ENCODE measurements at places on chromosomes 2 and 18.
A peak's percentile ranks its signal among the peaks of the same experiment; 100 is the strongest.

DNA sequence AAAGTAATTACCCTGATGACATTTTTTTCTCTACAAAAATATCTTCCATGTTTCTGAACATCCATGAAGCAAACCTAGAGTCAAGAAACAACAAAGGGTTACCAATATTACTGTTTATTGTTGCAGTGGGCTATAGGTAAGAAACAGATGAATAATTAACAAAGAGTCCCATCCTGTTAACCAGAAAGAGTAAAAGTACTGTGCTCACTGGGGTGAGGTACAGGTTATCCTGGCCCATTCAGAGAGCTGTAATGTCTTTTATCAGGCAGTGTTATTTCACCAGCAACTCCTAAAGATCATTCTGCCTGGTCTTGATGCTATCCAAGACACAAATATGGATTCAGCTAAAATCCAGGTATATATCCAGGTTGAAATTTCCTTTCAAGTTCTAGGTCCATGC is 754.9 kb downstream of the SATB2 start:
- no peak for DNase-seq

DNA sequence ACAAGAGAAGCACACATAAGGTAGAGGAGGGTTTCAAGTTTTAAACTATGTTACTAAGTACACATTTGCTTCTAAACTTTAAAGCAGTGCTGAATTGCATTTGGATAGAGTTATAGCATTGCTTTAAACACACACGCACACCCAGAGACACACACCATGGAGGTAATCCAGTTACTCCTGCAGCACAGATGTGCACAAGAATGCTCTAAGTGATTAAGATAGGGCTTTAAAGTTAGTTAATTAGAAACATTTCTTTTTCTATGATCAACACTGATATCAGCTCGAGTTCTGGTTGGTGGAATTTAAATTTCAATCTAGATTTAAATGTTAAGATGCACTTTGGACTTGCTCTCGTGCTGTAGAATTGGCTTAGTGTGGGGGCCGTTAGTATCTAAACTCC is 492.3 kb downstream of the ZEB2 start:
- DNase-seq: no peak

DNA sequence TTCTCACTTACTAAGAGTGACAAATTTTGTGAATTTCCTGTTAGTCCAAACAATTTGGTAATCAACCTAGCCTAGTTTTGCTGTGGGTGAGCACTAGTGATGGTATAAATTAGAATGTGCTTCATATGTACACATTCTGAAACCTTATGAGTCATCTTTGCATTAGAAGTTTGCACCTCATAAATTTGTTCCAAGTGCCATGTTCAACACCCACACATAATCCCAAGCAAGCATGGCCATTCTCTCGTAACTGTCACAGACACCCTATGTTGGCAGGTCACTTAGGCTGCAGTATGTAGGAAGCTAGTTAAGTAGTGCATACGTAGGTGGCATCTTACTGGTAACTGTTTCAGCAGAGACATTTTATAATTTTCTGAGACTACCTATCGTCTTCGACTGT is 46.9 kb downstream of the NAB1 start:
- DNase-seq: no peak

DNA sequence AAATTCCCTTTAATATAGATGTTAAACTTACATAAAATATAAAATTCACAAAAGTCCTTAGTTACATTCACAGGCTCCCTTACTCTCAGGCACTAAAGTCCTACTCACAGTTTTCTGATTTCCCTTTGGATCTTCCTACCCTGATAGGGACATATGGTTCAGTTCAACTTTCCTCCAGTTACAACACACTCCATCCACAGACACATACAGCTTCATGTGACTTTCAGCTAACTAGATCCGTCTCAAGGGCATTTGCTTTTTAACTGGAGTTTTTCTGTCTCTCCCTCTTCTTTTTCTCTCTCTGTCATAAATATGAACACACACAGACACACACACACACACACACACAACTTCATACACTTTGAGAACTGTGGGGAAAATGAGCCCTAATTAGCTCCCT is 419.2 kb downstream of the LRP1B start:
- no peak for DNase-seq

GRCh38 chr2:101187131-101187530 is 35.9 kb upstream of the TBC1D8 start:
- DNase-seq: no peak

DNA sequence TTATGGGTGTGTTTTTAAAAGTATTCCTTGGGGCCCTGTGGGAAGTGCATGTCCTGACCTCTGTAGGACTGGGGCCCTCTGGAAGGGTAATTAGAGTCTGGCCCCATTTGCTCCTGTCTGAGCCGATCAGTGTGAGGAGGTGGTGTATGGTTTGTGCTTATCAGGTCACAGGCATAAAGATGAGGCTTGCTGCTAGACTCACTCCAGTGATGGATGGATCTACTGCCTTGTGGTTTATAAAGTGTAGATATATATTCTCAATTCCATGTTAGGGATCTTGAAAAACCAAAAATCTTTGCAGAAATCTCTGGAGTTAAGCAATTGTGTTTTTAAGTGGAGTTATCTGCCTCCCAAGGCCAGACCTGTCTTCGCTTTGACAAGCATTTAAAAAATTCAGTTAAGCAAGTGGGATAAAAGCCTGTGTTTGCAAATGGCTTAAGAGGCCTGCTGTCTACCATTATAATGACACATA is 182.4 kb downstream of the PTPRM start:
- peak; percentile 73 for DNase-seq

- peak; percentile 23 for DNase-seq
Measured at GRCh38 chr18:49668574-49669275, 106.9 kb downstream of the LIPG start.

DNA sequence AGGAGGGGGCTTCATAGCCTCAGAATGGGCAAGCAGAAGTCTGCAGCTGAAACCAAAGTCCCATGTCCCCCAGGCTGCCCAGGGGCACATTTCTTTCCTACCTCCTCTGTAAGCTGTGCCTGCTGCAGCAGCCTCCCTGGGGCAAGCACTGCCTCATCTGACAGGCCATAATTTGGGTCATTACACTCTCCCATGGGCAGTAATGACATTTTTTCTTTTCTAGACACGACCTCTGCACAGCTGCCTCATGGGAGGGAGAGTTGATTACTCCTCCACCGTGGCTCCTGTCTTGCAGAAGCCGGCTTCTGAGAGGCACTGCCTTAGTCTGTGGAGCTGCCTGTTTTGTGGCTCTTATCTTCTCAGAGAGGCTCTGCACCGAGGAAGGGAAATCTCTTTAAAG is 268.9 kb downstream of the TDRD15 start:
- no peak for DNase-seq

DNA sequence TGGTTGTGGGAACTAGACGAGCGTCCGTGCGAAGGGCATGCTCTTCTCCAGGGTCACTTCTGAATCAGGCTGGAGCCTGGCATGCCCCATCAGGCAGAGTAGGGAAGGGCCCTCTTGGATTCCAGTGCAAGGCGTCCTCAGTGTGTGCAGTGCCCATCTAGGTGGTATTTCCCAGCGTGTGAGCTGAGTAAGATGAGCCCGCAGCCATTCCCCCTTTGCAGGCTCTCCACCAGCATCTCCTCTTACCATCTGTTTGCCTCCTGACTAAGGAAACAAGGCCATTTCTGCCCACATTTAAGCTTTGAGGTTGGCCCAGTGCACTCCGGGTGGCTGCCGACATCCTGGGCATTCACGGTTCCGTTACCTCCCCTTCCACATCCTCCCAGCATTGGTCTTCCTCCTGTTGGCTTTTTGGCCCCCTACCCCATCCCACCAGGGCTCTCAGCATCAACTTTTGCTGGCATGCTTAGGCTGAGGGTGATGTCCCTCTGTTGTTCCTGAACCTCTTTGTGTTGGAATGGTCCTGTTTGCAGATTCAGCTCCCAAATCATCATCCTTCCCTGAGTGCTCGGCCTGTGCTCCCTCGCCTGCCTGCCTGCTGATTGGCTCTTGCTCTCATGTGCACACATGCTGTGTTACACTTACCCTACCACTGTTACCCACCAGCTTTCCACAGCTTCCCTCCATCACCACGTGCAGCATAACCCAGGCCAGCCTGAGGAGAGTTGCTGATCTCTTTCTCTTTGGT is 11.8 kb downstream of the CEP68 start:
- DNase-seq: no peak

DNA sequence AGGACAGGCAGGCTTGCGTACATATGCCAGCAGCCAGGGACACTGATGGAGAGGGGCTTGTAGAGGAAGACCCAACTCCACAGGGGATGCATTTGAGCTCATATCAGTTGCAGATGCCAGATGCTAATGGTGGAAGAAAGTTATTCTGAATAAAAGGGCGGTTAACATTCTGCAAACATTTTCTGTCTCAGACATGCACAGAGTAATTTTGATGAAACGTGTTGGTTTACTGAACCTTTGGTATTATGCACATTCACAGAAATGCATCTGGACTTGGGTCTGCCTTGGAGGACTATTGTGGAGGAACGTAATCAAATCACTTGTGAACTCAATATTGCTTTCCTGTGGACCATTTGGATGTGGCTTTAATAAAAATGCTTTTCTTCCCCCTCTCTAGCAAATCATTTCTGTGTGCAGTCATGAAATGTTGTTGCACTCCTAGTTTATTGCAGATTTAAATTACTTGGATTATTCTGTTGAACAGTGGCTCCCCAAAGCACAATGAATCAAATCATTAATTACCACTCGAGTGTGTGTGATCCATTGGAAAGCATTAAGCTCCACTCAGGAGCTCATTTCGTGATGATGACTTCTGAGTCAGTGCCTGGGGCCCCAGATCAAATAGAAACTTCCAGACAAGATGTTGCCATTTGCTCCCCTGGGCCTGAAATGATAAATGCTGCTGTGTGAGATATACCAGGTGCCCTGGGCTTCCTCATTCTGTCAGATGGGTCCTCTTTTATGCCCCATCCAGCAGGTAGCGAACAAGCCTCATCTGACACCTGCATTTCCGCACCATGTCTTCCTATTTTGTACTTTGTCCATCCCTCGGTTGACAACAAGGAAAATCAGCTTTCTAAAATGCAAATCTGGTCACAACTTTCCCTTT is 697.0 kb upstream of the HS6ST1 start:
- DNase-seq: no peak

GRCh38 chr2:18426174-18426573 is 134.3 kb downstream of the RDH14 start:
- DNase-seq: no peak

- DNase-seq: no peak
Measured at GRCh38 chr2:26562811-26563645, 78.1 kb downstream of the CIB4 start.

DNA sequence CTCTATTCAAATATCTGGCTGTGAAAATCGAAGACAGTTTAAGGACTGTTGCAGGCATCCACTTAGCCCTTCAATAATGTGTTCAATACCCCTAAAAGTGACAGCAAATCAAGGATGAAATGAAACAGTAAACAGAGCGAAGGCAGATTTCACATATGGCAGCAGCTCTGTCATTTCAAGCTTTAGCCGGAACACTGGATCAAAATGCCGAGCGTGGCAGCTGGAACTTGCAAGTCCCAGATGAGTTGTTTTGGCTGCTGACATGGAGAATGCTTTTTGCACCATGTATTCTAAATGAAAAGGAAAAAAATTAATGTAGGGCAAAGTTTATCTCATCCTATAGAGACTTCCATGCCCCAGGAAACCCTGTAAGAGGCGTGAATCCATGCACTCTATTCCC is 18.0 kb downstream of the LRRC30 start:
- no peak for DNase-seq

DNA sequence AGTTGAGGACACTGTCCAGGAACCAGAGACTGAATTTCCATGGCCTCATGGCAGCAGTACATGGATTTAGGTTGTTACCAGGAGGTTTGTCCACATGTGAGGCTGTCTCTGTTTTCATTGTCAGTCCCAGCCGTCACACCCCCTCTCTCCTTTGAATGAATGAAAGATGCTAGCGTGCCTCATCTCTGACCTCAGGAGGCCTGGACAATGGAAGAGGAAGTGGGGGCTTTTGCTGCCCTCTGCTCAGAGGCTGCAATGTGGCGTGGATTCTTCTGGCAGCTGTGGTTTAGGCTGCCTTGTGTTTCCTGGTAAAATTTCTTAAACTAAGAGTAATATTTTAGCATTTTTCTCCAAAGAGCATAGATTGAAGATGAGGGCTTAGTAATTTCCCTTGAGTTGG is 47.5 kb downstream of the RAB31 start:
- no peak for DNase-seq

DNA sequence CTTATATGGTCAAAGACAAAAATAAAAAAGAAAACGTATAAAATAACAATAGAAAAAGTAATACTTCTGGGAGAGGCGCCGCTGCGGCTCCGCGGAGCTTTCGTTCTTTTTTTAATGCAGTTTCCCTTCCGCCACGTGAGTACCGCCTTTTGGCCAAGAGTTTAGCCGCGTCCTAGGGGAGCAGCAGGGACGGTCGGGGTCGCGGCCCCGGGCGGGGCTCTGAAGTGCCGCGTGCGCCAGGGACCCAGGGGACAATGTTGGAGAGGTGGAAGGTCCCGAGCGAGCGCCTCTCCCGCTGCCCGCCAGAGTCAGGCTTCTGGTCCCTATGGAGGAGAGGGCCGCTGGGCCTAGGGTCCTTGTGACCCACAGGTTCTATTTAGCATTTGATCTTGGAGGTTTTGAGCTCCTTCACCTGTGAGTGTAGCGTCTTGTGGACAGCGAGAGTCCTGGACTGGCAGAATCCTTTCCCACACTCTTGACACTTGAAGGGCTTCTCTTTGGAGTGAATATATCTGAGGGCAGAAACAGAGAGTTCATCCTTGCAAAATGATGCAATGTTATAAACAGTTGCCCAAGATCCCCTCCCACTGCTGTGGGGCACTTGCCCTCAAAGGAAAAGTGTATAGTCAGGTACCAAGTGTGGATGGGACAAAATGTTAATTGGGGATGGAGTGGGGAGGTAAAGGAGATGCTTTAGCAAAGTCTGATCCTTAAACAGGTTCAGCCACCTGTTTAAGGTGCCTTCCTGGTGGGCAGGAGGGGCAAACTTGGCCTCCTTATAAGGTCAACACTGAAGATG is 6.3 kb downstream of the OSR1 start:
- no peak for DNase-seq

DNA sequence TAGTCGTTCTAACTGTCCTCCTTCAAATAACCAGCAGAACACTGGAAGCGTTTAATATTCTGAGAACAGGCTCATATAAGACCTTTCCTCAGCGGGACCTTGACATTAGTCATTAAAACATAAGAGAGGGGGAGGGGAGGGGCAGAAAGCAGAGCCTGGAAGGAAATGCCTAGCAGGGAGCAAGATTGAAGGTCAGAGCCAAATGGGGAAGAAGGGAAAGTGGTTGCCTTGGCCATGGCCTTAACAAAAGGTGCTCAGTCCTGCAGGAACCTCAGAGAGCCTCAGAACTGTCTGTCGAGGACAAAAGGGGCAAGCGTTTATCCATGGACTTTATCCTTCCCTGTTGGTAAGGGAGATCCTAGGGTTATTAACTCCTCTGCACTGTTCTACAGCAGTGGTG is 856 bp upstream of the PLA2R1 start:
- DNase-seq: no peak

GRCh38 chr2:170365686-170366085 is 187.7 kb downstream of the MYO3B start:
- DNase-seq: no peak

- no peak for DNase-seq
Measured at GRCh38 chr2:15780912-15781574, 159.3 kb upstream of the MYCN start.

Measured in HepG2 (cell line).